Ecto neural progenitor cell (in vitro differentiated cells): ENCODE measurements at places on chromosomes 1 and 21.

GRCh38 chr1:191261111-191261510, 783.4 kb upstream of the BRINP3 start:
- no peak for DNase-seq

DNA sequence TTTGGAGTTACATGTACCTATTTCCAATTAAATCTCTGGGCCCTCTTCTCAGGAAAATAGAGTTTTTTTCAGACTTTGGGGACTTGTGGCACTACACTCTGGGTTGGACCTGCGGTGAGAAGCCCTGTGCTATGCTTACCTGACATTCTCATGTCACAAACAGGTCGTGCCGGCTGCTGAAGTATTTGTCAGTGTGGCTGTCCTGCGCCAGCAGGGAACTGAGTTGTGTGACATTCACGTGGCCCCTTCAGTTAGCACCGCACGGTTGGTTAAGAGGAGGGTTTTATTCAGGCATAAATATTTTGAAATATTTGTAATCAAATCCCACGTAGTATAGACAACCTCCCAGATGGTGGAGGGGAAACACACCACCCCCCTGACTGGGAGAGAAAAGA, 6.3 kb upstream of the COL6A2 start:
- no peak for DNase-seq

DNA sequence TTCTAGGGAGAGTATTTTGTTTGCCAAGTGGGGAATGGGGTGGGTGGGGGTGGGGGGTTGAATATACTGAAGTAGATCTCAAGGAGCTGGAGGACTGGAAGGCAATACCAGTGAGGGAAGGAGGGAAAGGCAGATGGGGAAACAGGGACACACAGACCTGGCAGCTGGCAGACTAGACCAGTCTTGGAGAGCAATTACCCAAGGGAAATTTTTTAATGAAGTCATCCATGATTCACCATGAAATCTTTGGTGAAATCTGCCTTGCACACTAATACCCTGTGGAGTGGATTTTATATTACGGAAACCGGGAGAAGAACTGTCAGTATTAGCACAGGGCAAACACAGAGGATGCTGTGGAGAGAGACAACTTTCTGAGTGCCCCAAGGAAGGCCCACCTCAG, 29.7 kb upstream of the MARK1 start:
- no peak for DNase-seq

DNA sequence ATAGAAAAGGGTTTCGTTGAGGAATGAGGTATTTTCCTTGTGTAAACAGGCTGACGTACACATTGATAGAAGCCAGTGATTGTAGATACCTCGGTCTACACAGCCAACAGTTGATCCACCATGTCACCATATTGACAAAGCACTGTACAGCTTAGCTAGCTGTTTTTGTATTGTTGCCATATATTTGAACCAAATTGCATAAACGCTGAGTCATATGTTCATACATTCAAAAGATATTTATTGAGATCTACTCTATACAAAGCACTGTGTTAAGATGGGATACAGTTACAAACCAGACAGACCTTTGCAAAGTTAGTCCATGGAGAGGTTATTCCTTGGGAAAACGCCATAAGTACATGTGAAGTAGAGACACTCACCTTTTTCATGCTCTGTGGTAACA, 132.4 kb upstream of the ATP1B1 start:
- DNase-seq = no peak

GRCh38 chr1:5983361-5984103, 8.7 kb downstream of the NPHP4 start:
- no peak for DNase-seq
